ENCODE measurements at places on chromosomes 4 and X. TPM values are rescaled to one million over a fixed set of nuclear protein-coding genes. Genes with fewer than 3 reads are reported as not detected.

DNA sequence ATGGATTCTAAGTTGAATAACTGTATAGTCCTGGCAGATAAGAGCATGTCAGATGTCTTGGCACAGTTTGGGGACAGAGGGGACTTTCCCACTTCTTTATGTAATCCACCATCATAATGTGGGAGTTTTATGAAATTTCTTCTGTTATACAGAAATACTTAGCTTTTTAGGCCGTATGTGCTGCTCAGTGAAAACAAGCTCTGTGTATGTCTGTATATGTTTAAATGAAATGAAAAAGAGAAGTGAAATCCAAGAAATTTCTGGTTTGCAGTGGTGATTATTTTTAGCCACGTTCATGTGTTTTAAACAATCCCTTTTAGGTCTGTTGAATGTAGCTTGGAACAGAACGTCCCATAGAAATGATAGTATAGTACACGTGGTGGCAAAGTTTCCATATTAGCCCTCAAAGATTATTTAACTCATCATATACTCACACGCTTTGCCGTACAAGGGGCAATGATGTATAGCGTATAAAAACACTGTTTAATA, 41.0 kb downstream of the GAB1 start:
- no peak for DNase-seq

GRCh38 chr4:17126321-17126966, 228.0 kb upstream of the LDB2 start:
- no peak for DNase-seq

DNA sequence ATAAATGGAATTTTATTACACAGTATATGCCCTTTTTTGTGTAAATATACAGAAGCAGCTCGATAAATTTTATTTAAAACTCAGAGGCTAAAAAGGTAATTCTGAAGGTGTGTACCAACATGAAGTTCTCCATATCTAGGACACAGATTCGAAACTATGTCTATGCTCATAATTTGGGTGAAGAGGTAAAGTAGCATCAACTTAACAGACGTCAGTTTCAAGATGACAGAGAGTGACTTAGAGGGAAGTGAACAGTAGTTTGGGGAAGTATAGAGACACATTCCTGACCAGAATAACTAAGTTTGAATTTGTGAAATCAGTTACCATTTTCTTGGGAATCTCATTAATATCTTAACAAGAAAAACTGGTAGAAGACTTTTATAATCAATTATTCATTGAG, 2493.3 kb downstream of the ARAP2 start:
- DNase-seq: no peak

DNA sequence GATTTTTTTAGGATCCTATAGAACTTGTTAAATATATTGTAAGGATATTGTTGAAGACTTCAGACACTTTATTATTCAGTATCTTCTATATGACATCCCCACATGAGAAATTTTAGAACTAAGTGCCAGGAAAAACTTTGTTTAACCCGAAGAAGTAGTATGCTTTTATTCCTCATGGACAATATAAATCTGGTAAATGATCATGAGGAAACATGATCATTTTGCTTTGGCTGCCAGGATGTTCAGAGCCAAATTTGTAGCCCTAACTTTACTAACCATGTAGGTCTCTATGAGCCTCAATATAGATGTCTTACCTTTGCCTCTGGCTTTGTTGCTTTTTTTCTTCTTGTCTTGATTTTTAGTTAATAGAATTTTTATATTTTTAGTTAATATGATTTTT, 77.8 kb upstream of the TEX13D start:
- DNase-seq: no peak

DNA sequence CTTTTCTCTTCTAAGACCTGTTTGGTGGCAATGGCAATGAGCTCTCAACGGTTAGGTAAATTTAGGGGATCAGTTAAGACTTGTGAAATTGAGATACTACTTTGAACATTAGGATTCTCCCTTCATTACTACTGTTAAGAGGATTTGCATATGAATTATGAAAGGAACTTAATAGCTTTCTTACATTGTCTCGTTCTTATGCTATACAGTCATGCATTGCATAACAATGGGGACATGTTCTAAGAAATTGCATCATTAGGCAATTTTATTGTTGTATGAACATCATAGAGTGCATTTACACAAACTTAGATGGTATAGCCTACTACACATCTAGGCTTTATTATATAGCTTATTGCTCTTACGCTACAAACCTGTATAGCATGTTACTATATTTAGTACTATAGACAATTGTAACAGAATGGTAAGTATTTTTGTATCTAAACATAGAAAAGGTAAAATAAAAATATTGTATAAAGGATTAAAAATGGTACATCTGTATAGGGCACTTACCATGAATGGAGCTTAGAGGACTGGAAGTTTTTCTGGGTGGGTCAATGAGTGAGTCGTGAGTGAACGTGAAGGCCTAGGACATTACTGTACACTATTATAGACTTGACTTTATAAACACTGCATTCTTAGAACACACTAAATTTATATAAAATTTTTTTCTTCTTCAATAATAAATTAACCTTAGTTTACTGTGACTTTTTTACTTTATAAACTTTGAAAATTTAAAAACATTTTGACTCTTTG, 62.5 kb downstream of the PAQR3 start:
- DNase-seq: no peak

DNA sequence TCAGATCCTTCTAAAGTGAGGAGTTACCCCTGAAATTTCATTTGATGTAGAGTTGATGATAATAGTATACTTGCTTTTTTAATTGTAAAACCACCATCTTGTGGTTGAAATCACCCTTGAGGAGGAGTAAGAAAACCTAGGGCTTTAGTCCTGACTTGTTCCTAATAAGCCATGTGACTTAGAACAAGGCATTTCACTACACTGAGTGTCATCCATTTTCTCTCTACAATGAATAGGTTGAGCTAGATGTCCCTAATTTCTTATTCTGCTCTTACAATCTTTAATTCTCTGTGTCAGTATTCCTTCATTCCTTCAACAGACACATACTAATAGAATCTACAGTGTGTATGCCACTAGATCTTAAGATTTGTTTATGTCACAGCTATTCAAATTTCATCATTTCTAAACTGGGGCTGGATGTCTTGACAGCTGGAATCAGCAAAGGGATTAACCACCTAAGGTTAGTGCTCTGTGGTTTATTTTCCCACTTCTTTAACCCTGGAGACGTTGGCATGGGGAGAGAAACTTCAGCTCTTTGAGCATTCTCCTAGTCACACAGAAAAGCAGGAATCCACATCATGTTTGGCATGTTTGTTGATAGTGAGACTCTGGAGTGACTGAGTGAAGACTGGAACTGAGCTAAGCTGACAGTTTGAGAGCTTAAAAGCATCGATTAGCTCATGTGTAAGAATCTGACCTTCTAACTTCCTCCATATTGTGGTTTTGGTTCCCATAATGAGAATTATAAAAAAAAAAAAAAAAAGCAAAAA, 246.3 kb downstream of the NDST4 start:
- DNase-seq: no peak

DNA sequence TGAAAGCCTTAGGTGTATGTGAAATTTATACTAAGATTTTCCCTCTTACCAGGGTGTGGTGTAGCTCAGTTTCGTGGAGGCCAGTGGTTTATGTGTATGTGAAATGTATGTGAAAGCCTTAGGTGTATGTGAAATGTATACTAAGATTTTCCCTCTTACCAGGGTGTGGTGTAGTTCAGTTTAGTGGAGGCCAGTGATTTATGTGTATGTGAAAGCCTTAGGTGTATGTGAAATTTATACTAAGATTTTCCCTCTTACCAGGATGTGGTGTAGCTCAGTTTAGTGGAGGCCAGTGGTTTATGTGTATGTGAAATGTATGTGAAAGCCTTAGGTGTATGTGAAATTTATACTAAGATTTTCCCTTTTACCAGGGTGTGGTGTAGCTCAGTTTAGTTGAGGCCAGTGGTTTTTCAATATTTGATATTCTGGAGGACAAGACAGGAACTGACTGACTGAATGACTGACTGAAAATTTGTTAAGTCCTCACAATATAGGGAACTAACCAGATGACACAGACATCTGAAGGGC, 143.7 kb downstream of the NEXMIF start:
- no peak for DNase-seq

GRCh38 chrX:51395480-51395809, 62.8 kb downstream of the NUDT10 start:
- no peak for DNase-seq

DNA sequence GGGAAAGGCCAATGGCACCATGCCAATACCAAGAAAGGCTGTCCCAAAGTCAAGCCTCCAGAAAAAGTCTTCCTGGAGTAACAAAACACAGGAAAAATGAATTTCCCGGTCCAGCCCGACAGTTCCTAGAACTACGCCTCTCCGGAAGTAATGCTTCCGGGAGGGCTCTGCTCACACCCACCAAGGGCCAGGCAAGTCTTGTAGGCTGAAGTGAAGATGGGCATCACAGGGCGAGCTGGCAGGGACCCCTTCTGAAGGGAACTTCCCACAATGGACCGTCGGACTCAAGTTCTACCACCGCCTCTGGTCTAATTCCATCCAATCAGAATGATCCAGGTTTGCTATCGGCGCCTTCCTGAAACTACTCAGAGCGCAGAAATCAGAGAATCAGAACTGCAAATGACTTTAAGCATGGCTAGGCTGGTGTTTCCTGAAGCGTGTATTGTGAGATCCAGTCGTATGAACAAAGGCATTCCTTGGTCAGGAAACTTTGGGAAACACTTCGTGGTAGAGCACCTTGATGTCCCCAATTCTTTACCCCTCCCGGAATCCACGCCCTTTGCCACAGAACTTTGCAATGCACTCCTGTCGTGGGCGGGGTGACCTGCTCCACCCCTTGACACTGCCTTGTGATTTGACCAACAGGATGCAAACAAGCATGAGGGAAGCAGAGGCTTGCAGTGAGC, 127.8 kb downstream of the BCOR start:
- peak; percentile 35 for DNase-seq

DNA sequence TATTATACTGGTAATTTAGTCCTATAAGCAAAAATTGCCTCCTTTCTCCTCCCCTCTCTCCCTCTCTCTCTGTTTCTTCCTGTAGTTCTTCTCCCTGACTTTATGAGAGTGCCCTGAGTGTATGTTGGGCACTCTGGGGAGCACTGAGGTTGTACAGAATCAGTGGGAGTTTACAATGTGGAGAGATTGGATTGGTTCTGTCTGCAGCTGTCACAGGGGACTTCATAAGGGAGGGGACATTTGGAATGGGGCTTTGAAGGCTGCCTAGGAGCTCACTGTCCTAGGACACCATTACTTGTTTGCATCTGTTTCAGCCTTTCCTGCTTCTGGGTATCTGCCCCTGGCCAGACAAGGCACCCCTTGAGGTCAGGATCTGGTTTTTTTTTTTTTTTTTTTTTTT, 22.9 kb downstream of the SH3TC1 start:
- DNase-seq: no peak

DNA sequence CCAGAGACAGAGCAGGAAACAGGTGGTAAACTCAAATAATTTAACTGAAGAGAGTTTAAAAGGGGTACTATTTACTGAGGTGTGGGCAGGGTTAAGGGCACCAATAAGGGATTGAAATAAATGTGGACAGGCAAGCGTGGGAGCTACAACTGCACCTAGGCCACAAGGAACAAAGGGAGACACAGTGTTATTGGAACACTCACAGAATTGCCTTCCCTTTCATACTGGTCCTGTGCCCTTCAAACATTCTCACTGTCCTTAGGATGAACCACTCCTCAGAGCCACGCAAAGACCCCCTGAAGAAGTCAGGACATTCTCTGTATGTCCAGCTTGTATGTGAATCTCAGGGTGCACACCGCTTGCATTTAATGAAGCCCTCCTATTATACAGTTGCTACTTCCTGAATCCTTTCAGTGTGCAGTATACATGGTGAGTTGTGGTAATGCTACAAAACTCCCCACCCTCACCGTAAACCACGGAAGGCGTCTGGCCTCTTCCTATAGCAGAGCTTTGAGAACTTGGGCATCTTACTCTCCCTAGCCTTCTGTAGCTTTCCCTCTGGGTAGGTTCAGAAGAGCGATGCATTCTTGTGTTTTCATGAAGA, 9.6 kb upstream of the MRPL1 start:
- no peak for DNase-seq

GRCh38 chrX:17616936-17617335, 120.4 kb upstream of the SCML1 start:
- DNase-seq: no peak

DNA sequence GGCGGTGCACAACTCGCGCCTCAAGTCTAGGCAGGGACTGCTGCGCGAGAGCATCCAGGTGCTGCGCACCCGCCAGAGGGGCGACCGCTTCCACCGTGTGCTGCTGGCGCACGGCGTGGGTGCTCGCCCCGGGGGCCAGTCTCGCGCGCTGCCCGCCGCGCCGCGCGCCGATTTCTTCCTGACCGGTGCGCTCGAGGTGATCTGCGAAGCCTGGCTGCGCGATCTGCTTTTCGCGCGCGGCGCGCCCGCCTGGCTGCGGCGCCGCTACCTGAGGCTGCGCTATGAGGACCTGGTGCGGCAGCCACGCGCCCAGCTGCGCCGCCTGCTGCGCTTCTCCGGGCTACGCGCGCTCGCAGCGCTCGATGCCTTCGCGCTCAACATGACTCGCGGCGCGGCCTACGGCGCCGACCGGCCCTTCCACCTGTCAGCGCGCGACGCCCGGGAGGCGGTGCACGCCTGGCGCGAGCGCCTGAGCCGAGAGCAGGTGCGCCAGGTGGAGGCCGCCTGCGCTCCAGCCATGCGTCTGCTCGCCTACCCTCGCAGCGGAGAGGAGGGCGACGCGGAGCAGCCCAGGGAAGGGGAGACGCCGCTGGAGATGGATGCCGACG, 1.3 kb downstream of the CHST7 start:
- peak; percentile 26 for DNase-seq

DNA sequence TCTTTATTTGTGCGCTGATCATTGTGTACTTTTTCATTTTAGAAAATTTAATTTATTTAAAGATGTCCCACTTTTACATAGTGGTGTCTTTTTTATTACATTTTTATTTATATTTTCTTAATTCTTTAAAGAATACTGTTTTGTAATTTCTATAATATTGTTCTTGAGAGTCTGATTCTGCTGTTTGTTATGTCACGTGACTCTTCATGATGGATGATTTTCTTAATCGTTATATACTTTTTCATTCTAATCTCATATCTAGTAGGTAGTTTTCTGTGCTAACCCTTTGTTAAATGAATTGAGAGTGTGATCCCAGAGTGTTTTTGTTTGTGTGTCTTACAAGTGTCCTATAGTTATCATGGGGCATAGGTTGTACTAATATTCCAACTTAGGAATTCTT, 568.2 kb upstream of the AMOT start:
- DNase-seq: no peak

- DNase-seq: no peak
Measured at GRCh38 chr4:11039634-11040131, 355.1 kb upstream of the CLNK start.

GRCh38 chrX:101764538-101764937, 104.9 kb upstream of the ARMCX2 start:
- DNase-seq: no peak

The PRICKLE3 gene
- total RNA-seq: 15.0 TPM

The MAGEB2 gene
- not detected for total RNA-seq

The CLNK gene
- not detected for total RNA-seq

The PRRG1 gene
- 28.3 TPM for total RNA-seq

The UGT2B10 gene
- not detected for total RNA-seq

The RNF150 gene
- 0.33 TPM for total RNA-seq

The ARHGAP6 gene
- total RNA-seq: 0.69 TPM

The DNAAF6 gene
- total RNA-seq: not detected

The PAGE2 gene
- not detected for total RNA-seq

The P2RY10 gene
- not detected for total RNA-seq
